ENCODE measurements at places on chromosomes 6 and 20.
A peak's percentile ranks its signal among the peaks of the same experiment; 100 is the strongest.

GRCh38 chr6:141541581-141542324 is 591.0 kb upstream of the GJE1 start:
- no peak for DNase-seq

DNA sequence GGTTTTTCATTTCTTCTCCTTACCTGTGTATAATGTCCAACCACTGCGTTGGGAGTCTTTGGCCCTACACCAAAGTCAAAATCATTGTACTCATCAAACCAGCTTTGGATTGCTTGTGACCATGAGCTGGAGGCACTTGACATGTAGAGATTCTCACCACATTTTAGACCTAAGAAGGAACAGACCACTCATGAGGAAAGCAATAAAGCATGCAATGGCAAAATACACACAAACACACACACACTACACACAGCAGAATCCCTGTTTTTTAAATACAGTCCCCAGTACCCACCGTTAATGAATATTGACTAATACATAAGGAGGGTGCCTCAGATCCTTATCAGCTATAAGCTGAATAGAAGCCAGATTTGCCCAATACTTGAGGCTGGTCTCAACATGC is 10.5 kb downstream of the CRISP3 start:
- DNase-seq, result no peak

- no peak for DNase-seq
These were observed 448.9 kb downstream of the COL12A1 start for GRCh38 chr6:74756923-74757322.

- DNase-seq, result no peak
These were observed 301.2 kb downstream of the ADGRG6 start for GRCh38 chr6:142602972-142603371.

- no peak for DNase-seq
These were observed 156.6 kb upstream of the OPRM1 start for GRCh38 chr6:153882411-153882810.

- DNase-seq, result no peak
These were observed 112.4 kb downstream of the TAF4 start for GRCh38 chr20:61953037-61954021.

DNA sequence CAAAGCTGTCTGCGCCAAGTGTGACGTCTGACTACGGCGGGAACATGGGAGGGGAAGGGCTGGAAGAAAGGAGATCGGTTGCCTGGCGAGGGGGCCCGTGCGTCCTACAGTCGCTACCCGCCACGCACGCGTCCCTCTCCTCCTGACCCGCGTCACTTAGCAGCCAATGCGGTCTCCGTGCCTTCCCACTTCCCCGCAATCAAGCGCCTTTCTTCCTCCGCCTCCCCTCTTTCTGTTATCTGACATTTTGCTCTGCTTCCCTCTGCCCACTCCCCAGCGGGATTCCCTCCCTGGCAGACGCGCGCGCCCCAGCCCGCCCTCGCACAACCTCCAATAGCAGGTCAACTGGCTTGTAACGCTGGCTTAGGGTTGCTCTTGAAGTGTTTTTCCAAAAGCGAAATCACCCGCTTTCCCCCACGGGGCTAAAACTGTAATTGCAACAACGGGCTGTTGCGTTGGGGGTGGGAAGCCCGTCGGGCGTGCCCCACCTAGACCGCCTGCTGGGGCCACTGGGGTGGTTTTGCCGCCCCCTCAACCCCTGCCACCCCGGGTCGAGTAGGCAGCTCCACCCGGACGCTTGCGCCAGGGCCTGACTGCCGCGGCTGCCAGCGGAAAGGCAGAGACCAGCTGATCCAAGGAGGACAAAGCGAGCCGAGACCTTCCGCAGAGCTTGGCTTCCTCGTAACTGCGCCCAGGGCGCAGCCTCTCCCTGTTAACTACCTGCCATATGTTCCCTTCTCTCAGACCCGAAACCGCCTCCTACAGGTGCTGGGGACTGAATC is 6.2 kb upstream of the SOX4 start:
- peak; percentile 55 for DNase-seq

DNA sequence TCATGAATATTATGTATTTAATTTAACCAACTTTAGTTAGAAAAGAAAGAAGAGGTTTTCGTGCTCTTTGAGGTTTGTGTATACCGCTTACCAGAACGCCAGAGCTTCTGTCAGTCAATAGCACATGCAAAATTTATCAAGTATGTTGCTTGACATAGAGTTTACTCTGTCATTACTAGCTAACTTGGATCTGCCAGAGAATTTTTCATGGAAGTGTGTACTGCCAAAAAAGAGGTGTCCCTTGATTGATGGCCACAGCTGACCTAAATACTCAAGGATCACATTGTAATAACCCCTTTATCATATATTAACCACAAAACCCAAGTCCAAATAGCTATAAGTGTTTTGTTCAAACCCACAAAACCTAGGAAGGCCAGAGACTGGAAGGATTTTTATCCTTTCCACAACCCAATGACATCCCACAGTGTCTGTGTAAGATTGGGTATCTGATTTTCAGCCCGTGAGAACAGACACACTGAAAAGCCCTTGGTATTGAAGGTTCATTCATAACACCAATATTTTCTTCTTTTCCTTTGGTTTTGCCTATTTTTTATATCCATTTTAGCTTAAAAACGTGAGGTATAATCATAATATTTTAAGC is 194.0 kb upstream of the EYA4 start:
- DNase-seq, result no peak

- no peak for DNase-seq
These were observed 93.8 kb upstream of the BCLAF1 start for GRCh38 chr6:136383268-136383937.

- DNase-seq, result no peak
These were observed 28.1 kb downstream of the RIOK1 start for GRCh38 chr6:7417684-7418083.

DNA sequence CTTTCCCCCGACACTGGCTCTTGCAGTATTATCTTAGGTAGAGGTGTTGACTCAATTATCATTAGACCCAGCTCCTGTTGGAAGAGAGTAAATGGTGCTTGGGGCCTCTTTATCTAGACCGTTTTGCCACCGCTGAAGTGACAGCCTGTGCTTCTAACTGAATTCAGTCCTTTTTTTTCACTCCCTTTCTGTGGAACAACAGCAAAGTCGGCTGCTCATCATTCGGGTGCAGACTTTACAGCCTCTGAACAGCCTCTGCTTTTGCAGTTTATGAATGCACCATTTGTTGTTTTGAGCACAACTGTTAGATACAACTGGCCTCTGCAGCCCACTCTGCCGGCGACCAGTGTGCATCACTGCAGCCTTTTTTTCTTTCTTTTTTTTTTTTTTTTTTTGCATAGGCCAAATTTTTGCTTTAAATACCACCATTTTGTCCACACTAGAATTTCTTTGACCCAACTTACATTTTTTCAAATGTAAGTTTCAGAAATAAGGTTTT is 35.8 kb downstream of the RREB1 start:
- DNase-seq, result peak; percentile 23

DNA sequence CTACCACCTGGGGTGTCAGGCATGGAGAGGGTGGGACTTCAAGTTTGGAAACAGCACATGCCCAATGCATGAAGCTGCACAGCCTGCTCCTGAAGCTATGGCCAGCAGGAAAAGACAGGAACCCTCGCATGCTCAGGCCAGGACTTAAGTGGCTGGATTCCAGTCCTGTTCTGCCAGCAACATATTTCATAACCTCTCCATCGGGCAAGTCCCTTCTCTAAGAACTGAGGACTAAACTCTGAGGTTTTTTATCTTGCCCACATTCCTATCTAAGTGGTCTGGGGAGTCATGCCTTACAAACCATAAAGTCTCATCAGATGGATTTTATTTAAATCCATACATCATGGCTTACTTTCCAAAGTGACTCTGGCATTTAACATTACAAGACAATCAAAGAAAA is 27.5 kb upstream of the AGPAT4 start:
- no peak for DNase-seq

DNA sequence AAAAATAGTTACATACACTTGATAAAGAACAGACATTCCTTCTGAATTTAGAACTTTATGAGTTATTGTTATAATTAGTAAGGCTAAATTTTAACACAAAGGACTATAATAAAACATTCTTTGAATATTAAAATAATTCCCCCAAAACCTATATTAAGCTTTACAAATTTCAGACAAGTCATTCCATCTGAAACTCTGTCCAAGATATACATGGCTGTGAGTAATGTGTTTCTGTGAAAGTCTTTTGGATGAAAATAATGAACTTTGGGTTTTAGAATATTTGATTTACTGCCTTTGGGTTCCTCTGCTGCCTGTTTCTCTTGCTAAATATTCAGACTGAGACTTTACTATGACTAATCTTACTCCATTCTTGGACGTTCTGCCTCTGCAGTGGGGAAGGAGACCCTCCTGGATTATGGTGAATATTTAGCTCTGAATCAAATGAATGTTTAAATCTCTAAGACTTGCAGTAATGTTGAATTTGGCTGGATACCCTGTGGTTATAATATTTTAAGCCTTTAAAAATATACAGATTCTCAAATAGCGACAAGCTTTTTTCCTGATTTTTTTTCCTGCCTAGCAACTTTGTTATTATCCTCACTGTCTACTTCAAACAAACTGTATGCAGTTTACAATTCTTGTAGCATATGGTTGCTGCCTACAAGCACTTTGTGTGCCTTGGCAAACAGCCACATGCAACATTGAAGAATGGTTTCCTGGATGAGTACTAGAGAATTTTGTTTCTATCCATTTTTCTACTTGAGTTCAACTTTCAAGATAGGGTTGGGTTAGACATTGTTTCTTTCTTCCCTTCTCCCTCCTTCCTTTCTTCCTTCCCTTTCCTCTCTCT is 51.4 kb downstream of the TXLNB start:
- DNase-seq, result peak; percentile 73

DNA sequence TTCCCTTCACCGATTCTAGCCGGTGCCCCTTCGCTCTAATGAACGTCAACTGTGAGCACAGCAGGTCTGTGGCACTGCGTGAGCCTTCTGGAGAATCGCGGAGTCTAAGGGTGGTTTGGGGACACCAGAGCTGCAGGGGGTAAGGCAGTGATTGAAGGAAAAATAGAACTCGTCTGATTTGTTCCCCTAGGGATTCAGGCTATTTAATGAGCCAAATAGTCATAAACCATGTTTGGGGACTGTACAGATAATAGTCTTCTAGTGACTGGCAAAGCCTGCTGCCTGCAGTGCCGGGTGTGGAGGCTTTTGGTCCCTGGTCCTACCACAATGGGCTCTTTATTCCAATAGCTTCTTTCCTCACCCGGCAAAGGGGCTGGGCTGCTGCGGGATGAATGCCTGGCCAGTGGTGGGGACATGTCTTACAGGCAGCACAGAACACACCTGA is 11.1 kb upstream of the NTSR1 start:
- DNase-seq, result no peak

GRCh38 chr6:110053395-110054240 is 75.5 kb downstream of the GPR6 start:
- DNase-seq, result peak; percentile 7

GRCh38 chr6:44057931-44058616 is 69.2 kb downstream of the MRPL14 start:
- no peak for DNase-seq

DNA sequence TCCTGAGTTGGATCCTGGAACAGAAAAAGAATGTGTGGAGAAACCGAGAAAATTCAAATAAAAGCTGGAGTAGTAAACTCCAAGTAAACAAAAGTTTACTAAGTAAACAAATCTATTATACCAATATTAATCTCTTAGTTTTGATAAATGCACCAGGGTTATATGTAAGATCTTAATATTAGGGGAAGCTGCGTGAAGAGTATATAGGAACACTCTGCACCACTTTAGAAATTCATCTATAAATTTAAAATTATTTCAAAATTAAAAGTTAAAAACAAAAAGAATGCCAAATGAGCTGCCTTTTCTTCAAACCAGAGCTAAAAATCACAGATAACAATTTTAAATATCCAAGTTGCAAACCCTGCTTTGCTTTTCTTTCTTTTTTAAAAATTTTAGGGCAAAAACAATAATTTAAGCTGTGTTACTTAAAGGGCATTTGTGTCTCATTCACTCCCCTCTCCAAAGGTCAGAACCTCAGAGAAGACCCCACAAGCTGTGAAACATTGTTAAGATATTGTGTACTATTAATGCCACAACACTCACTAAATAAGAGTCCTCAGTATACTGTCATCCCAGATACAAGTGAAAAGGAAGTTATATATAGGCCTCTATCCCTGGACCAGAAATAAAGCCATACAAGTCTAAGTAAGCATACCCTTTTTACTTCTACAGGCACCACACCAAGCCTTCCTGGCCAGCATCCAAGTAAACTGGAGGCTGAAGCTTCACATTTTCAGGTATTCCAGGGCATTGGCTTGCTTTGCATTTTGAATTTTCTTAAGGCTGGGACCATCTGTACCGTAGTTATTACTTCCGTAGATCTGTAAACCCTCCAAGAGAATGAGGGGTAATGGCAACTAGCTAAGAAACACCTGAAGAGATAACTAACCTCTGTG is 7.0 kb downstream of the DNAAF9 start:
- DNase-seq, result no peak

- no peak for DNase-seq
These were observed 118.7 kb upstream of the SLC22A16 start for GRCh38 chr6:110595112-110595511.

DNA sequence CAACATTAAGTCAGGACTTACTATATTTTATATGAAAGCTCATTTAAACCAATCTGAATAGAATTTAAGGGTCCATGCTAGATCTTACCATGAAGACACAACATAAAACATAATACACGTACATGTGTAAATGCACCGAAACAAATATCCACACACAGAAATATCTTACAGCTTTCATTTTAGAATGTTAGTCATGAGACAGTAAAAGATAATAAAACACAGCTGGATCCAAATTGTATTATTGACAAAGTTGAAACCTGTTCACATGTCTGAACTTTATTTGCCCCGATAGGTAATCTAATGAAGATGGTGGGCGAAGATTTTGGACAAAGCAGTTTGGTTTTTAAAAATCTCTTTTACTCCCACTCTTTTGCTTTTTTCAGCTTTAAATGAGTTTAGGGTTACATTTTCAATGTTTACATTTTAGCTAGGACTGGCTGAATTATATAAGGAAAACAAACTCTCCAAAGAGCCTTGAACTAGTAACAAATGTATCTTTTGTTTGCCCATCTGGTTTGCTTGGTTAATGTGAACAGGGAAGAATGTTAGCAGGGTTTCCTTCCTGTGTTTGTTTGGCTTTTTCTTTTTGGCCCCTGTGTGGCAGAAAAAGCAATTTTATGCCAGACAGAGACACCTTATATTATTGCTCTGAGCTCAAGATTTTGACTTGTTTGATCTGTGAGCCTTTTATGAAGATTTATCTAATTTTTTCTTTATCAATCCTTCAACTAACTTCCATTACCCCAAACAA is 5.1 kb upstream of the TMEM181 start:
- no peak for DNase-seq

DNA sequence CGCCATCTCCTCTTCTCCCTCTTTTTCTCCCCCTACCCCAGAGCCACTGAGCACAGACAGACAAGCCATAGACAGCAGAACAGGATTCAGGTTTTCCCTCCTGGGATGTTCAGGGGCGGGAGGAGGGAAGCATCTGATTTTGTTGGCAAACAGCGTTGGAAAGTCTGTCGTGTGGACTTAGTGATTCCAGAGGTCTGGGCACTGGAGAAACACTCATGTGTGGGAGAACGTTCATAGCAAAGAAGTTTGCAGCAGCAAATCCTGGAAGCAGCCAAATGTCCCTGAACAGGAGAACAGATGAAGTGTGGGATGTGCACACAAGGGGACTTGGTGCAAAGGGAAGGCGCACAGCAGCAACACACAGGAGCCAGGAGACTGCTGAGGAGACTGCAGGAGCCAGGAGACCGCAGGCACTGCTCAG is 264.1 kb upstream of the CDYL start:
- DNase-seq, result no peak

GRCh38 chr6:133242637-133243585 is 1.8 kb downstream of the EYA4 start:
- DNase-seq, result no peak
